RWPE2 (cell line): ENCODE measurements at places on chromosomes 5 and 9.
A peak's percentile ranks its signal among the peaks of the same experiment; 100 is the strongest.

DNA sequence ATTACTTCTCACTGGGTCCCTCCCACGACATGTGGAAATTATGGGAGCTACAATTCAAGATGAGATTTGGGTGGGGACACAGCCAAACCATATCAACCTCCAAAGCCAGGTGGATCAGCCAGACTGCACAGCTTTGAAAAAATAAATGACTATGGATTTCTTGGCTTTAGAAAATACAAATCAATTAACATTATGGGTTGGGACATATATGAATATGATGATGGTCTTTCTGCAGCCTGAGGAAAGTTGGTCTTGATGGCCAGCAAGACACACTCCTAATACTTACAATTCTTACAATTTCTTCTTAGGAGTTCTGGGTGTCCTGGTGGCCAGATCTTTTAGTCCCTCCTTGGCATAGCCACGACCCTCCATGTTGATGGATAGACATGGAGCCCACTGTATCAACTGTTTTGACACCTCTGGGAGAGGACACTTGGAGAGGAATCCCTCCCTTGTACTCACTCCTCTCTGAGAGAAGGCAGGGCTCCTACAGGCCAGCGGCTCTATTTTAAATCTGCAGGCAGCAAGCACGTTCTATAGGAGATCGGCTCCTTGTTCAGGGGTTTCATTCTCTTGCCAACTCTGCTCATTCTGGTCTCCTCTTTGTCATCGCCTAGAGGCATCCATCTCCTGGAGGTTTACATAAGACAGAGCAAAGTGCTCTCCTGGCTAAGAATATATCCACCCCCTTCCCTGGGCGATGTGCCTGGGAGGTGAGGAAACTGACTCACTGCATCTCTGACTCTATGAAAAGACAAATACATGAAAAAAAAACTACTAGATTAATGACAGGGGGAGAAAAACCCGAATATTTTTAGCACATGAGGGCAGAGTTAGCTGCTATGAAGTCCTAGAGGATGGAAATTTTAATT is 145.9 kb downstream of the CARTPT start:
- peak; percentile 74 for DNase-seq

DNA sequence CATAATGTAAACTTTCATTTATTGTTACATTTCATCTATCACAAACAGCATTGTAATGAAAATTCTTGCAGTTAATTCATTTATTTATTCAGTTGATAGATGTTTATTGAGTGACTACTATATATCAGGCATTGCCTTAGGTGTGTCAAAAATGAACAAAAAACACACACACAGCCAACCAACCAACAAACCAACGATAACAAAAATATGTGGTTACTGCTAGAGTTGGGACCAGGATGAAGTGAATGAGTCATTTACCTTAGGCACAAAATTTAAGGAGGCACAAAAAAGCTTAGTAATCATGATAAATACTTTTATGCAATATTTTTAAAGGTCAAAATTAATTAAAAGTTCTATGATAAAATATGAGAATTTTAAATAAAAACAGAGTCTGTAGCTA is 223.4 kb downstream of the CSNK1G3 start:
- no peak for DNase-seq

DNA sequence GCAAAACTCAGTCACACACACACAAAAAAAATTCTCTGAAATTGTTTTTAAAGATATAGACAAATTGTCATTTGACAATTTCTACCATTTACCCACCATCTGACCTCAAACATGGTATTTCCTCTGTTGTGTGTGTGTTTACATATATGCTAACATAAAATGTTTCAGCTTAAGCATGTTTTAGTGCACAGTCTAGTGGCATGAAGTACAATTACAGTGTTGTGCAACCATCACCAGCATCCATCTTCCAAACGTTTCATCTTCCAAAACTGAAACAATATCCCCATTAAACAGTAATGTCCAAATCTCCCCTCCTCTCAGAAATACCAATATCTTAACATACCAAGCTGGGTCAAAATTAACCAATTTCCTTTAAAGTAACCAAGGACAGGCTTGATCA is 65.2 kb downstream of the MYO10 start:
- DNase-seq, result no peak

DNA sequence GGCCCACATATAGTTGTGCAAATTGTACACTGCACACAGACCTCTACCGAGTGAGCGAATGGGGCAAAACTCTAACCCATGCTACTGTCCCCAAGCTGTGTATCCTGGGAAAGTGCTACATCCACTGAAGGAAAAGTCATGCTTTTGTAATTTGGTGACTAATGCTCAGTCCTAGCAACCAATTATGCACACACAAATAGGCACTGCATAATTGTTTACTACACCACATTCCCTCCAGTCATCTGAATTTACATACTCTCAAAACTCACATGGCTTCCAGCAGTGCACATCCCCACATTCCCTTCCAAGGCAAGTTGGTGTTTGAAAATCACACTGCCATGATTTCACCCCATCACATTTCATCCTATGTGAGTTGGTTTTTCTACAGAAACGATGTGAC is 125.9 kb upstream of the OSMR start:
- no peak for DNase-seq

- peak; percentile 35 for DNase-seq
These were observed 2.8 kb upstream of the TIFAB start for GRCh38 chr5:135454946-135455345.

GRCh38 chr5:73637565-73637964 is 11.6 kb downstream of the ARHGEF28 start:
- no peak for DNase-seq

DNA sequence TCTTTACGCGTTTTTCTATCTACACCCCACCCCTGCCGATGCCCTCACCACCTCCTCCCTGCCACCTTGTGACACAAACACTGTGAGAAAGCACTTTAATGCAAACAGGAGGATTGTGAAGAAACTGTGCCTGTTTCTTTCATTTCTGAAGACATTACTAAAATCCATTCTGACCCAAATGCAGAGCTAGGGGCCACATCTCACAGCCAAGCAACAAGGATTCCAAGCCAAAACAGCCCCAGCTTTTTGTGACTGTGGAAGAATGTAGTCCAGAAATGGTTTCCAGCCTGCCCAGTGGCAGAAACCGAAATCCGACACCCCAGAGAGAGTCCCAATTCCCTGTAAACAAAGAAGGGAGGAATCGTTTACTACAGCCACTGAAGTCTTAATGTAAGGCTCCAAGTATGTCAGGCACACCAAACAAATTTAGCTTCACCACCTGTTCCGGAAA is 190.9 kb downstream of the TTC39B start:
- DNase-seq, result no peak

GRCh38 chr5:115542086-115542485 is 2.5 kb downstream of the FEM1C start:
- DNase-seq, result no peak

- DNase-seq, result no peak
These were observed 494 bp upstream of the DOCK2 start for GRCh38 chr5:169636477-169637084.

- no peak for DNase-seq
These were observed 47.3 kb downstream of the PRLR start for GRCh38 chr5:35182910-35183535.

GRCh38 chr9:79883073-79883645 is 311.4 kb downstream of the TLE4 start:
- DNase-seq, result no peak

DNA sequence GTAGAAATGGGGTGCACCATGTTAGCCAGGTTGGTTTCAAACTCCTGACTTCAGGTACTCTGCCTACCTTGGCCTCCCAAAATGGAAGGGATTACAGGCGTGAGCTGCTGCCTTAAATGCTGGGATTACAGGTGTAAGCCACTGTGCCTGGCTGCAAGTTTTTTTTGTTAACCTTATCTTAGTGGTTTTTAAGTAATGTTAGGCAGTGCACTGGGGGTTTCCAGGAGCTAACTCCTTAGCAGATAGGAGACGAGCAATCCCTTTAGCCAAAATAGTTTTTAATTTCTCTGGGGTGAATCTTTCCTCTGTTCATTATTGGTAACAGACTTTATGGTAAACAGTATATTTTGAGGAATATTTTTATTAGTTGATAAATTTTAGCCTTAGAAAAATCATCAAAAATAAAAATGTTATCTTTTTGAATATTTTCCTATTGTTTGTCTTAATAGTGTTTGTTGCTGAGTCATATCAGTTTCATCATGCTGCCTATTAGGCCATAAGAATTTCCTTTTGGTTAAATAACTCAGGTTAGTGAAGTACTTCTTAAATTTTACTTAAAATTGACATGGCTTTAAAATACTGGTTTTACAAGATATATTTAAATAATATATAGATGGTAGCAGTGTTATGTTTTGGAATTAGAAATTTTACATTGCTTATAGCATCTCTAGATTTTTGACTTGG is 37.9 kb downstream of the LMNB1 start:
- no peak for DNase-seq
